ENCODE measurements at places on chromosomes 7 and 10.

- DNase-seq, result no peak
Measured at GRCh38 chr10:122139627-122140170, 131.4 kb upstream of the BTBD16 start.

GRCh38 chr7:123747620-123748141 is 1.1 kb downstream of the WASL start:
- DNase-seq, result no peak

- no peak for DNase-seq
Measured at GRCh38 chr10:88896372-88896993, 16.4 kb downstream of the STAMBPL1 start.

GRCh38 chr10:111107846-111108245 is 31.0 kb downstream of the ADRA2A start:
- no peak for DNase-seq

GRCh38 chr10:60280475-60280874 is 109.2 kb downstream of the ANK3 start:
- DNase-seq, result no peak

DNA sequence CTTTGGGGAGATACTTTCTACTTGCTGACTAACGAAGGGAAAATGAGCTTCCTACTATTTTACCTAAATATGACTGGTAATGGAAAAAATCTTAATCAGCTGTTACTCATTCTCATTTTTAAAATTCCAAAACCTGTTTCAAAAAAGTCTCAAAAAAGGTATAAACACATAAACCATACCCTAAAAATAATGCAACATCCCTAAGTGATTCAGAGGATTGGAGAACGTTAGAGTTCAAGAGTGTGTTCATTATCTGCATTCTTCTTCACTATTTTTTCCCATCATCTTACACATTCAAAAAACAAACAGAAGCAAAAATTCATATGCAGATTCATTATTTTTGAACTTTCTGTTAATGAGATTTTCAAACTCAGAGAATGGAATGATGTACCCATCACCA is 150.4 kb upstream of the GNAI1 start:
- no peak for DNase-seq

DNA sequence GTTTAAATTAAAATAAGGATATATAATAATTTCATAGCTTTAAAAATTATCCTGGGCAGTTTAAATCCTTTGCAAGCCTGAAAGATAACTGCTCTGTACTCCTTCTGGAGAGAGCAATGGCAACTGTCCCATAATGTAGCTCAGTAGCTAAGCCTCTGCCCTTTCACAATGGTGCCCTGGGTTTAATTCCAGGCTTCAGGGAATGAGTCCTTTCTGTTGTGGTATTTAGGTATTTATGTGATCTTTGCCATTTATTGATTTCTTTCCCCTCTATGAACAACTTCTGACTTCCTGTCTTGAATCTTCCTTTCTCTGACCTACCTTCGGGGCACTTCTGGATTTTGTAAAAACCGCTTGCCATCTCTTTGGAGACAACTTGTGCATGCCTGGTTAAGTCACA is 773.2 kb downstream of the IPMK start:
- no peak for DNase-seq

- no peak for DNase-seq
Measured at GRCh38 chr7:39324139-39324760, 242.0 kb upstream of the YAE1 start.

GRCh38 chr7:80135309-80136104 is 876 bp downstream of the GNAI1 start:
- no peak for DNase-seq

DNA sequence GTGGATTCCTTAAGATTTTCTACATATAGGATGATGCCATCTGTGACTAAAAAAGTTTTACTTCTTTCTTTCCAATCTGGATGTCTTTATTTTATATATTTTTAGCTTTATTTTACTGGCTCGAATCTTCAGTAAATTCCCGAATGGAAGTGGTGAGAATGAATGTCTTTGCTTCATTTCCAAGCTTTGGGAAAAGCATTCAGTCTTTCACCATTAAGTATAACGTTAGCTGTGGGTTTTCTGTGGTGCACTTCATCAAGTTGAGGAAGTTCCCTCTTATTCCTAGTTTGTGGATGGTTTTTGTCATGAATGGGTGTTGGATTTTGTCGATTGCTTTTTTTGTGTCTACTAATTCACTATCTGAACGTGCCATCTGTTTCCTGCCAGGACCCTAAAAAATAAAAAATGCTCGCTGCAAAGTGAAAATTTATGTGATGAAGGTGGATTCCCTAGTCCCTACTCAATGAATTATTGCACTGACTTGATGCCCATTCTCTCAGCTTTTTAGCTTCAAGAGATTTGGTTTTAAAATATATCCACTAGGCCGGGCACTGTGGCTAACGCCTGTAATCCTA is 90.2 kb upstream of the CARD11 start:
- DNase-seq, result no peak

DNA sequence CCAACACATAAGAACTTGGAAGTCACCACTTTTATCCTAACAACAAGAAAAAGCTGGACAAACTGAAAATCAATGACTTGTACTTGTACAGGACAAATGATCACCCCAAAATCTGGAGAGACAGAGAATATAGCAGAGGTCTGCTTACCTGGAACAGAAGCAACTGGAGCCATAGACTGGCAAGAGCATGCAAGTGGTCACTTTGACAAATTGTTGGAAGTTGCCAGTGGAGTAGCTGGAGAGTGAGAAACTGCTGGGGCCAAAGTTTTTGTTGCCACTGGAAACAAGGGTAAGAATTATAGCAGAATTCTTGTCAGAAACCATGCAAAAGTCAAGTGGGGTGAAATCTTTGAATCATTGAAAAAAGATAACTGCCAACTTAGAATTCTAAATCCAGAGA is 35.2 kb downstream of the NPY start:
- DNase-seq, result no peak

GRCh38 chr7:157840914-157841772 is 504.3 kb downstream of the DNAJB6 start:
- no peak for DNase-seq

- no peak for DNase-seq
Measured at GRCh38 chr10:120760253-120760652, 90.9 kb upstream of the WDR11 start.

- DNase-seq, result no peak
Measured at GRCh38 chr7:74217455-74218342, 7.9 kb downstream of the LAT2 start.

DNA sequence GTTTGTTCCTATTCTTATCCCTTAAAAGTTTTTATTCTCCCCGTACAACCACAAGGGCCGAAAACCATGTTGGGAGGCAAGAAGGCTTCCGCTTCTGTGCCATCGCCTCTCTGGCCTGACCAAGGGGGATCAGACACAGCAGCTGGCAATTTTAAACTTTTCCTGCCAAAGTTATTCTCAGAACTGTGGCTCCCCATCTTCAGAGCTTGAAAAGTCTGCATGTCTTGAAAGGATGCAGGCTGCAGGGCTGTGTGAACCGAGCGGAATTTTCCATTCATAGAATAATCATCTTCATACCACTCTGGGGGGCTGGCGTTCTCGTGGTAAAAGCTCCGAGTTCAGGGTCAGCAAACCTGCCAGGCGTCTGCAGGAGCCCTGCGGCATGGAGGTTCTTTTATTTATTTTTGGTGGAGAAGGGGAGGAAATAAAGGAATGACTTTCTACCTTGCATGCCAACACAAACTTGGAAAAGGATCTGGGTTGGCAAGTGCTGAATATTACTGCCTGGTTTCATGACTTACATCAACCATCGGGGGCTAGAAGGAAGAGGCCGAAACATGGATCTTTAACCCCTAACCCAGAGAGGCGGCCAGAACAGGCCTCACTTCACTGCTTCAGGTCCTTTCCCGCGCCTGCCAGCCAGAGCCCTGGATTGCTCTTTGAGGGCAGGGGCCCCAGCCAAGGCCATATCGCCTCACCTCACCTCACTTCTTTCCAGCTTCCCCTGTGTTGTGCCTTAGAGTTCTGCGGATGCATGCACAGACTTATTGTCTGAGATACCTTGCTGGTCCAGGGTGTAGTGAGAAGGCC is 3.0 kb upstream of the NANOS1 start:
- DNase-seq, result no peak

- DNase-seq, result no peak
Measured at GRCh38 chr7:34840176-34840785, 182.3 kb downstream of the NPSR1 start.

DNA sequence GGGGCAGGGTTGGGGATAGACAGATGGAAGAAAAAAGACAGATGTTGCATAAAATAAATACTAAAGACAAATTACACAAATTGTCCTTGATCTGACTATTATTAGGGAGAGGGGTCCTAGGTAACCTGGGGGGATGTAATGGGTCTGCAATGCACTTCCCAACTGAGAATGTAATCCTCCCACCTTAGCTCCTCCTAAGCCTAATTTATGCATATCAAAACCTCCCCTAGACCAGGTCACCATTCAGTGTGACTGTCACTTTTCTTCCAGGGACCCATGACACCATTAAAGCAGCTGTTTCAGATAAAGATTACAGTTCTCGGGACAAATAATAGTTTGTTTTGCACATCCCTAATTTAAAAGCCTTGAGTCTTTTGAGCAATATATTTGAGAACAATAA is 133.9 kb upstream of the FEZF1 start:
- DNase-seq, result no peak

GRCh38 chr7:88253640-88254039 is 33.8 kb upstream of the SRI start:
- DNase-seq, result no peak

DNA sequence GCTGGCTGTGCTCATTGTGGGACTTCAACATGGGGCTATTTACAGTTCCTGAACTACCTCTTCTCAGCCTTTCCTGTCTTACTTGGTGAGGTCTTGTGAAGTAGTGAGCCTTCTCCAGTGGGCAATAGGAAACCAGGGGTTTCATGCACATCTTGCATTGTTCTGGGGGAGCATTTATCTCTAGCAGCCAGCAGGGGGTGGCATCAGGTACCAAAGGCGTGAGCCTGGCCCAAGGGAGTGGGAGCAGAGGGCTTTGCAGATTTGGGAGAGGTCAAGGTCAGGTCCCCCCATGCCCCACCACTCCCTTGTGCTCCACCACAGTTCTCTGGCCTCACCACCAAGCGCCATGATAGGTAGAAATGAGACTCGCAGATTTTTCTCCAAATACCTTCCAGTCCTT is 85.4 kb upstream of the NPTX2 start:
- no peak for DNase-seq

DNA sequence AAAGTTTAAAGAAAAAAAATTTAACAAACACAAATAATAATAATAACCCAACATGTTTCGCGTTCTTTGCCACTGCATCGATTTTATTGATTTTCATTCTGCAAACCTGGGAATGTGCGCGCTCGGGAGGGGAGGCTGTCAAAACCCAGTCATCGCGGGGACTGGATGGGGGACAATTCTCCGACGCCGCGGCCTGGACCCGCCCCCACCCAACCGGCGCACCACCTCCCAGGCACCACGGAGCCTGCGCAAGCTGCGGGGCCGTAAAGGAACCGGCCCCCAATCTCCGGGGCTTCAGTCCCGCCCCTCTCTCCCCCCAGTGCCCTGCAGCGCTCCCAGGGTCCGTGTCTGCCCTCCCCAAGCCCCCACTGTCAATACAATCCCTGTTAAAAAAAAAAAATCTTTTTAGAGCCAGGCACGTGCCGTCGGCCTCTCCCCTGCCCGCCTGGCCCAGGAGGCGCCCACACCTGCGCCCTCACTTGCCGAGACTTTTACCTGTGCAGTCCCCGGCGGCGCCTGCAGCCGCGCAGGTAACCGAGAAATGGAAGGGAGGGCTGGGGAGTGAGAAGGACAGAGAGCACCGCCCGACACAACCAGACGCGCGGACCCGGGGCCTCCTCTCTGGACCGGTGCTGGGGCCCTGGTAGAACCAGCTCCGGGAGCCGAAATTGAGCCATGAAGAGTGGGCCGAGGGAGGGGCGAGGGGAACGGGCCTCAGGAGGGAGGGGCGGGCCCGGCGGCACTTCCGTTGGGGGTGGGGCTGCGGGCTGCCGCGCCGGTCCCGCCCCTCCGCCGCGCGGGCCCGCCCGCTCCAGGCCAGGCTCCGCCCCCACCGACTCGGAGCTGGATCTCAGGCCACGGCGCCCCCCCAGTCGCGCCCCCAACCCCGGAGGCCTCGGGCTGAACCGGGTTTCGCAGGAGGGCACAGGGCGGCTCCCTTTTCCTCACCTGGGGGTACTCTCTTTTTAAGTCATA is 7.6 kb upstream of the ZNF503 start:
- DNase-seq, result no peak

DNA sequence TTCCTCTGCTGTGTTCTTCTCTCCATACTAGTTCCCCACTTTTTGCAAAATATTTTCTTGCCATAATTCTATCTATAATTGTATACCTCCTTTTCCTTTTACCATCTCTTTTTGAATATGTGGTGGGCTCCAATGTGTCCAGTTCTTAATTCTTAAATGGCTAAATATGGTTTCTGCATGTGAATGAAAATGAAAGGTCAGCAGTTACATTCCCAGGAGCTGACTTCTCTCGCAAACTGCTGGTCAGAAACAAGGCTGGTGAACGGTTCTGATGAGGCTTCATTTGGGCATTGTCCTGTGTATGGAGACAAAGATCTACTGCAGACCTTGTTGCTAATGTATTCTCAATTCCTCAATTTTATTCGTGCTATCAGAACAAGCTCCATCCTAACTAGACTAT is 309.2 kb downstream of the SNX13 start:
- no peak for DNase-seq

GRCh38 chr7:4040109-4040928 is 641.8 kb upstream of the FOXK1 start:
- DNase-seq, result no peak

GRCh38 chr10:3564346-3565002 is 220.5 kb downstream of the KLF6 start:
- no peak for DNase-seq

- DNase-seq, result no peak
Measured at GRCh38 chr10:47164126-47164799, 135.7 kb upstream of the GDF10 start.

GRCh38 chr7:28125431-28126409 is 54.9 kb downstream of the JAZF1 start:
- no peak for DNase-seq

DNA sequence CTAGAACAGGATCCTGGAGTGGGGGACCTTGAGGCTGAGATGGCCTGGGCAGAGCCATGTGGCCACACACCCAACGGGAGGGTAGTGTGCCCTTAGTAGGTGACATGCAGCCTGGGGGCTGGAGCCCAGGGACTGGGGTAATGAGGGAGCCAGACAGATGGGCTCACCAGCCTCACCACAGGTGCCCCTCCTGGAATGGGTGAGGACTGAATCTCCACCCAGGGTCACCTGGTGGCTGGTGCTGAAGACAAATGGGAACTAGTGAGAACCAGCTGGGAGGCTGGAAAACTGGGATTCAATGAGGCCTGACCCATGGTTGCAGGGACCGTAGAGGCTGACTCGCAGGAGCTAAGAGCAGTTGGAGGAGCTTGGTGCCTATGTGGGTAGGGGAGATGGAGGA is 6.1 kb downstream of the ZP3 start:
- no peak for DNase-seq

GRCh38 chr10:132693676-132694075 is 92.3 kb downstream of the NKX6-2 start:
- DNase-seq, result no peak

GRCh38 chr10:72887043-72887442 is 6.5 kb upstream of the OIT3 start:
- no peak for DNase-seq
